ENCODE measurements at places on chromosomes 12 and 14.

DNA sequence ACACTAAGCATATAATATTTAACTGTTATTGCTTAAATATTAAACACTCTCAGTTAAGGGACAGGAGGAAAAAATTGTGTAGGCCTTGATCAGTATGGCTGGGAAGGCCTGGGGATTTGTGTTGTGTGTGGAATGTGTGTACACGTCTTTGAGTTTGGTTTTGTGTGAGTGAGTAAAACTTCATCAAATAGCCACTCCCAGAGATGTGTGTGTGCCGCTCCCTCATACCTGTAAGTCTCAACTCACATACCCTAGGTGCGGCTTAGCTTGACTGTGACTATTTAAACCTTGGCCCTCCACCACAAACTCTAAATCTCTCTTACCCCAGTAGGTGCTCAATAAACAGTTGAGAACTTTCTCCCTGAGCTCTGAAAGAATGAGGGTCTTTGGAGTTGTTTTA is 64.3 kb downstream of the FLRT2 start:
- no peak for DNase-seq

DNA sequence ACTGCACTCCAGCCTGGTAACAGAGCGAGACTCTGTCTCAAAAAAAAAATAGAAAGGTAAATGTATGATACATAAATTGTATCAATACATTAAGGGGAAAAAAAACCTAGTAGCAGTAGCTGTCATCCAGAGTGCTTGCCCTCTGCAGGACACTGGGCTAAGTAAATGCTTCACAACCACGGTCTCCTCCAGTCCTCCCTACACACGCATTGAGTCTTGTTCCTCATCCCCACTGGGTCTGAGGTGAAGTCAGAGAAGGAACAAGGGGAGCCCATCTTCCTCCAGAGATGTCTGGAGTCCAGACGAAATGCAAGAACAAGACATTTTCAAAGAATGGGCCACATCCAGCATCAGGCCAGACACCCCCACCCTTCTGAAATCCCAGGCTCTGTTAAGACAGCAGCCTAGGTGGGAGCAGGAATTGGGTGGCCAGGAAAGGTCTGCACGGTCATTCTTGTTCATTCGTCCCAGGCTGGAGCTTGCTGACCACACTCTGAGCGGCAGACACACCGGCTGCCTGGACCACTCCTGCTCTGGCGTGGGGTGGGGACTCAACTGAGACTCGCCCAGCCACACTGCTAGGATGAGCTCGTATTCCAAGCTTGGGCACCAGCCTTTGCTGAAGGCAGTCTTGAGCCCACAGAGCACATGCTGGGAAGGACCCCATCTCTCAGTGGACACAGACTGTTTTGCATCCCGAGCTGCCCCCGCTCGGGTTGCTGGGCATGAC is 45.5 kb downstream of the CHGA start:
- no peak for DNase-seq

- no peak for DNase-seq
Observed at GRCh38 chr12:4960030-4960429, 50.3 kb downstream of the KCNA1 start.

GRCh38 chr12:62166525-62166924 is 93.7 kb upstream of the USP15 start:
- DNase-seq: no peak

GRCh38 chr12:5656836-5657235 is 224.9 kb downstream of the NTF3 start:
- DNase-seq: no peak

GRCh38 chr14:97331526-97331925 is 534.3 kb downstream of the VRK1 start:
- no peak for DNase-seq

DNA sequence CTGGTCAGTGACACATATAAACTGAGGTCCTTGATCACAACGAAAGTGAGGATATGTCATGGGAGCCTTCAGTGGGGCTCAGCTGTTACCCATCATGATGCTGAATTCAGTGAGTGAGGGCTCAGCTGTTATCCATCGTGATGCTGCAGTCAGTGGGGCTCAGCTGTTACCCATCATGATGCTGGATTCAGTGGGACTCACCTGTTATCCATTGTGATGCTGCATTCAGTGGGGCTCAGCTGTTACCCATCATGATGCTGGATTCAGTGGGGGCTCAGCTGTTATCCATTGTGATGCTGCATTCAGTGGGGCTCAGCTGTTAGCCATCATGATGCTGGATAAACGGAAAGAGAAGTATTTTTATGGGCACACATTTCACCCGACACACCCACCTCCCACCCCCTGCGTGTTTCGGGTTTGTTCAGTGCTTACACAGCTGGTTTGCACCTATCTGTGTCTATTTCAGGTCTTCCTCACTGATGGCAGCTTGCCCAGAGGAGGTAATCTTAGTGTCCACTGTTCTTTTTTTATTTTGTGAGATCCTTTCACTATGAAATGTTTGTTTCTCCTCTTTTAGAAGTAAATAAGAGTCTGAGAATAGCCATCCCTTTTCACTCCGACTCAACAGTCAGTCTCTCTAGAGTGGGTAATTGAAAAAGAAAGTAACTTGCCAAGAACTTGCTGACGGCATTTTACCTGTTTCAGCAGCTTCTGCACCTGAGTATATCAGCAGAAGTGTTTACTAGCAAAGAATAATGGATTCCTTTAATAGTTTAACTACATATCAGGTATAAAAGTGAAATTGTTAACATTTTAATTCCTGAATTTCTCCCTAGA is 183.0 kb downstream of the ERC1 start:
- DNase-seq: peak; percentile 74

GRCh38 chr12:54033980-54034784 is 1.3 kb downstream of the HOXC5 start:
- no peak for DNase-seq

- DNase-seq: no peak
Observed at GRCh38 chr14:35821564-35822411, 4.3 kb upstream of the BRMS1L start.

DNA sequence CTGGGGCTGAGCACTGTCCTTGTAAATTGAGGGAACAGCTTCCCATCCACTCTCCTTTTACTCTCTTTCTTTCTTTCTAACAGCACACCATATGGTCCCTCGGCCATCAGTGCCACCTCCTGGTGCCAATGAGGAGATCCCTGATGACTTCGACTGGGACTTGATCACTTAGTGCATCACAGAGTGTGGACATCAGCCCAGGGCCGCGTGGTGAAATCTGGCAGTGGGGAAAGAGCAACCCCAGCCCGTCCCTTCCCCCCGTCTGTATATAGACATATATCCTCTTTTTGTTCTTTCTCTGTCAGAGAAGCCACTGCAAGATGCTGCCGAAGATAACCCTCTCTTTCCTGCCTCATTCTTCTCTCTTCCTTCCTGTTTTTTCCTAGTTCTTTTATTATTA is 13.5 kb downstream of the C3AR1 start:
- no peak for DNase-seq

DNA sequence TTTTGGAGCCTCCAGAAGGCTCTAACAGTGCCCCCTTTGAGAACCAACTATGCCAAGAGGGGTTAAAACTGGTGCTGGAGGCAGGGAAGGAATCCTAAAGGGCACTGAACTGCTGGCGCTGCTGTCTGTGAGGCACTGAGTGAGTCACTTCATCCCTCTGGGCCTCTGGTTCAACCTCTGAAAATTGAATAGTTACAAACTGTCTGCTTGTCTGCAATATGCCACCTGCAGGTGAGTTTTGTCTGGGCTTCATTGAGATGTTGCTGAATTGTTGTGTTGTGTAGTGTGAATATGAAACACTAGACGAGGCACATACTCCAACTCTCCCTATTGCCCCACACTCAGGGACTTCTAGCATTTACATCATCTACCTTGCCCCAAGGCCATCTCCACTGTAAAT is 68.0 kb downstream of the GRIN2B start:
- no peak for DNase-seq

All from NCI-H1930 (cell line).